ENCODE measurements at places on chromosomes 7 and 10.

DNA sequence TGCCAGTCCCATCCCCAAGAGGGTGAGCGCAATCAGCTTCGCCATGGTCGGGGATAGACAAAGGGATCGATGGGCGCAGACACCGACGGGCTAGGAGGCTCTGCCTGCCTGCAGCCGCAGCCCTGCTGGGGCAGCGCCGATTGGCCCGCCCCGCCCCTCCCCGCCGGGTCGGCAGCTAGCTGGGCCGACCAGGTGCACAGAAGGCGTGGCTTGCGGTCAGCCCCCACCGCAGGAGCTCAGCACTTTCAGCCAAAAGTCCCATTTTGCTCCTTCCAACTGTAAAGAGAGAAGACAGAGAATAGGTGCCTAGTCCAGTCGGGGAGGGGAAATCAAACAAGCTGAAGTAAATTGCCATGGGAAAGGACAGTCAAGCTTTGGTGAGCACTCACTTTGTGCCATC is at the start of gene PON1:
Gene PON1, minus strand, starts transcription at position 102 of the 400 bp plus-strand sequence. Its CDS starts 57 bp downstream, at position 45.
- DNase-seq = peak; percentile 37

- DNase-seq = no peak
These were observed 197.4 kb downstream of the ELMO1 start for GRCh38 chr7:37251222-37251621.

DNA sequence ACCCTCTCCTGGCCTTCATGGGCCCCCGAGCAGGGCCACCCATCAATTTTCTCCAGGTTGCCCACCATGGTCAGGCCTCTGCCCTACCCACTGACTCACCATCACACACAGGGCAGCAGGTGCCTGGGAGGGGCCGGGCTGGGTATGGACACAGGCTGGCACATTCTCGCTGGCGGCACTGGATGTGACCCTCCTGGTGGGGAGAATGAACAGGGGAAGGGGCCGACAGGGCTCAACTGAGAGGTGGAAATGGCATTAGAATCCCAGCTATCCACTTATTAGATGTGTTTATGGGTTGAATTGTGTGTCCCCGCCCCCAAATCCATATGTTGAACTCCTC is 16.4 kb downstream of the KCP start:
- DNase-seq = no peak

GRCh38 chr7:832968-833424 is 720 bp downstream of the SUN1 start:
- DNase-seq = no peak

DNA sequence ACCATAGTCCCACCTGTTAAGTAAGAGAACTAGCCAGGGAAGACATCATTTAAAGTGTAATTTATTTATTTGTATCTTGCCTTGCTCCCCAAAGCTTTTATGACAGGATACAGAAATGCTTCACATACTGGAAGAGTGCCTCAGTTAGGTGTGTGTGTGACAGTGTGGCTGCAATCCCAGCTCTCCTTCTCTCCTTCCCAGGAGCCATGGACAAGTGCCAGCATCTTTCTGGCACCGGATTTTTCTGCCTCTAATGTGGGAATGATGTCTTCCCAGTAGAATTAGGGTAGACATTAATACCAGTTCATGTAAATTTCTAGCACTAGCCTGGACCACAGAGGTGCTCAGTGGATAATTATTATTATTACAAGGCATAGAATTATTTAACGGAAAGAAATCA is 30.3 kb upstream of the ATXN7L1 start:
- DNase-seq = no peak

- DNase-seq = no peak
These were observed 180.8 kb downstream of the CUX1 start for GRCh38 chr7:101998029-101998905.

GRCh38 chr7:134832367-134832766 is 52.9 kb downstream of the CALD1 start:
- DNase-seq = no peak

GRCh38 chr10:118108194-118109026 is 61.7 kb upstream of the RAB11FIP2 start:
- no peak for DNase-seq

DNA sequence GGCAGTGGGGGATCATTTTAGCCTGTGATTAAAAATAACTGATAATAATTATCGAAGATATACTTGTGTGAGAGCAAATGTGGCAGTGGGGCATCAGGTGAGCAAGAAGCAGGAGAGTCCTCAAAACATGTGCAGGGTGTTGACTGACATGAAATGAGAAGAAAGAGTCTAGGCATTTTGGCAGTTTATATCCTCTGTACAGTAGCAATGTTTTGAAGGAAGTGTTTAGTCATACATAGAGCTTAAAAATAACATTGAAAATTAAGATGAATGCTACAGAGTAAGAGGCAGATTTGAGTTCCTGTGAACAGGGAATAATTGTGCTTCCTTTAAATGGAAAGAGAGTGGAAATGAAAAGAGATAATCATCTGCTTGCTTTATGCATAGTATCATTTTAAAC is 47.4 kb downstream of the VPS50 start:
- no peak for DNase-seq

GRCh38 chr10:65618126-65618525 is 1307.7 kb upstream of the LRRTM3 start:
- DNase-seq = no peak

DNA sequence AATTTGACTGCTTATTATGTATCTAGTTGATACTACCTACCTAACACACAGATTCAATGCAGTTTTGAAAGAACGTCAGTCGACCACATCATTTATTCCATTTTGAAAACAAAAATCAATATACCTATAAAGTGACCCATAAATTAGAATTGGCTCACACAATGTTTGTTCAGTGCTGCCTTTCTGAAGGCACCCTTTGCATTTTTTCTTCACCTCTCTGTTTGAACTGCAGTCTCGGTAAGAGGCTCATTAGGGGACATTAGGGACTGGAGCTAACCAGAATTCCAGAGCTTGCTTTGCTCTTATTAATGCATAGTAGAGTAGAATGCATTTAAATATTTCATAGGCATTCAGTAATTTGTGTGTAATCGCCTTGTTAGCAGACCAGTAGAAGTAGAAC is 234.1 kb downstream of the FOXP2 start:
- no peak for DNase-seq

- no peak for DNase-seq
These were observed 60.3 kb upstream of the LBX1 start for GRCh38 chr10:101289541-101289940.

DNA sequence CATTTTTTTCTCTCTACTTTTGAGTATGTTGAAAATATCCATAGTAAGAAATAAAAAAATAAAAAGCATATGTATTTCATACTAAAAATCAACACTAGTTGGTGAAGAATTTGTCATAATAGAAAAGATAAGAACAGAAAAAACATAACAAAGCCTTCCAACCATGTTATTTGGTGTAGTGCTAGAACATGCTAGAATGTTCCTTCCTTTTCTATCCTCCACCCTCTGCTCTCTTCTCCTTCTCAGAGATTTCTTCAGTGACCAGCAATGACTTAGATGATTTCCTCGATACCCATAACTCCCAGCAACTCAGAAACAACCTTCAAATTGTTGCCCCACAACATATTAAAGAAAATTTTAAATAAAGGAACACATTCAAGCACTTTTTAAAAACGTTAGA is 2.6 kb downstream of the ZC3HAV1 start:
- DNase-seq = no peak

GRCh38 chr7:150357771-150358427 is 10.7 kb upstream of the REPIN1 start:
- peak; percentile 42 for DNase-seq

- DNase-seq = peak; percentile 41
These were observed 47.7 kb upstream of the TRIM8 start for GRCh38 chr10:102596506-102596971.

DNA sequence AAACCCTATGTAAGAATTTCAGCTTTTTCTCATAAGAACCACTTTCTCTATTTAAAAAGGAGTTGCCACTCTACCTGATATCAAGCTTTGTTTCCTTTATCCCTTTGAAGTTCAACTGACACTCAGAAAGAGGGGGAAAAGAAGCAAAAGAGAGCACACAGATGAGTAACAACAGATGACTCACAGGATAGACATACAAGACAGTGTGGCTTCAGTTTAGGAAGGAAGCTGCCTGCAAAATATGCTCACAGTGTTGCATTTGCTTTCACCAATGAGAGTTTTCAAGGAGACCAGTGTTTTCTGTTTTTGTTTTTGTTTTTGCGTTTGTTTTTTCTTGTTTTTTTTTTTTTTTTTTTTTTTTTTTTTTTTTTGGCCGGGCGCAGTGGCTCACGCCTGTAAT is 1181.6 kb downstream of the DNAJB9 start:
- no peak for DNase-seq

GRCh38 chr7:142098004-142098403 is 13.5 kb upstream of the MGAM2 start:
- DNase-seq = no peak

- DNase-seq = no peak
These were observed 58.9 kb downstream of the KCNMA1 start for GRCh38 chr10:77578583-77579227.

DNA sequence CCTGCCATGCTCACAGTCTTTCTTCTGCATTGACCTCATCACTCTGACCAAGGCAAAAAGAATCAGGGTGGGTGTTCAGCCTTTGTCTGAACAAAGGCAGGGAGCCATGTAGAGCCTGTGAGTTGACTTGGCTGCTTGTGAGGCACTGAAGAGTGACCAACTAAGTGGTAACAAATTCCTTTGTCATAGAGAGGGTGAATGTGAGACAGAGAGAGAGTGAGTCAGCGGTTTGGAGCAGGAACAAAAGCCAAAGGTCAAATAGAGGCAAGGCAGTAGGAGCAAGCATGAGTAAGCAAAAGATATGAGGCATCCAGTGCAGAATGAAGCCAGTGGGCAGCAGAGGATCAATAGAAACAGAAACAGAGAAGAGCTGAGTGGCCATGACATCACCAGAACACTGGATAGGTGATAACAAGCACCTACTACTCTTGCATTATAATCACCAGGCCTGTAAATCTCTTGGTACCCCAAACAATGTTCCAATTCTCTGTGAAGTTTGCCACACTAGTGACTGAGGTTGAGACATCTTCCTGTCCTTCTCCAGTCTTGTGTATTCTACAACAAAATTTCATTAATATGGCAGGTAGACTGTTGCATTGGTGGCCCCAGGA is 116.2 kb upstream of the LAMB4 start:
- DNase-seq = no peak

GRCh38 chr7:95501261-95501832 is 15.6 kb downstream of the ASB4 start:
- DNase-seq = no peak

GRCh38 chr7:78588393-78588792 is 789.8 kb downstream of the PHTF2 start:
- no peak for DNase-seq

GRCh38 chr10:12742771-12743170 is 258.7 kb downstream of the CCDC3 start:
- DNase-seq = no peak

DNA sequence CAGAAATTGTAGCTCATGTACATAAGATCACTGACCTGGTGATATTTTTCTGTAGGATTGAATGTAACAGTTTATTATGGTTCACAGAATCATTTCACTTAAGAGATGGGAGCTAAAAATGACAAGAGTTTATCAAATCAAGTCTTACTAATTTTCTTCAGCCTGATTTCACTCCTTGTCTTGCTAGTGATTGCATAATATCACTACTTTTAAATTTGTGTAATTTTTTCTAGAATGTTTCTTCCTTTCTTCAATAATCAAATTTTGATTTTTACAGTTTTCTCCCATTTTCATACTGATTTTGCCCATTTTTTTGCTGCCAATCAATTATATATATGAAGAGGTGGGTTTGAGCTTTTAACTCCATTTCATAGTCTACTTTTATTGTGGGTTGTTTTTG is 68.8 kb upstream of the TMEM140 start:
- no peak for DNase-seq

- DNase-seq = no peak
These were observed 1.2 kb downstream of the SLC18A3 start for GRCh38 chr10:49611166-49611815.

GRCh38 chr10:114096864-114097263 is 53.2 kb downstream of the ADRB1 start:
- DNase-seq = no peak

DNA sequence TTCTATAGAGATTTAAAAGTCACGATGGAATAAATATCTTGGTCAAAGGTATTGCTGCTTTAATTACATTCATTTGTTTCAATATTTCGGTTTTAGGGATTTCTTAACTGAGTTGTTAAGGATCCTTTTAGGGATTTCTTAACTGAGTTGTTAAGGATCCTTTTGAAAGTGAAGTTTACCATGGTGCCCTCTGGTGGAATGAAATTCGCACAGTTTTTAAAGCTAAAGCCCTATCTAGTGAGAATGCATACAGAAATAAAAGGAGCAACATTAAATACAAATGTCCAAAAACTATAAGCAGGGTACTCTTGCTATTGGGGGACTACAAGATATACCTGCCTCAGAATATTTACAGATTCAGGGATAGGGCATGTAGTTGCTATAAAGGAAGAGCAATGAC is 193.7 kb downstream of the RNLS start:
- no peak for DNase-seq

DNA sequence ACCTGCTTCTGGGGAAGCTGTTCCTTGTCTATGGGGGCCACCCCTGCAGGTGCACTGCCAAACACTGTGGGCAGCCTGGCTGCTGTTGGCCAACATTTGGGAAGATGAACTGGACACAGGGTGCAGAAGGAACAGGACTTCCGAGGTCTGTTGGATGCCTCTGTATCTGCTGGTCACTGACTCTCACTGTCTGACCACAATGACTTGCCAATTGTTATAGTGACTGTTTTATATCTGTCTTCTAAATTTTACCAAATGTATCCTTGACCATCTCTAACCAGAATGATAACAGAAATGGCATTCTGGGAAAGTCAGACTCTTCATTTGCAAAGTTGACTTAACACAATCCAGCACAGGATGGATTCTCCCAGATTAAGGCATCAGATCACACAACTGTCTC is 214.0 kb upstream of the PRSS58 start:
- DNase-seq = no peak

DNA sequence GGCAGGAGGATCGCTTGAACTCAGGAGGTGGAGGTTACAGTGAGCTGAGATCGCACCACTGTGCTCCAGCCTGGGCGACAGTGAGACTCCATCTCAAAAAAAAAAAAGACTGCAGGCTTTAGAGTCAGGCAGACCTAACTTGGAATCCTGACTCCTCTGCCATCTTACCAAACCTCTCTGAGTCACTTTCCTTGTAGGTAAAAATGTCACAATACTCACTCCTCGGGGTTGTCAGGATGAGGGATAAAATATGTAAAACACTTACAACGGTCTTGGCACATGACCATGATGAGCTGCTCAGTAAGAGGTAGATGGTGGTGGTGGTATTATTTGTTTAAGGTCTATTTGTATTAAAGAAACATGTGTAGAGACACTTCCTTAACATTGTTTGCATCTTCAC is 154.1 kb upstream of the PDE1C start:
- no peak for DNase-seq

Measured in CD8-positive, alpha-beta T cell (primary cell).